ENCODE measurements at places on chromosomes 11 and 22.

GRCh38 chr11:1009991-1010390 is 26.5 kb downstream of the MUC6 start:
- no peak for DNase-seq

DNA sequence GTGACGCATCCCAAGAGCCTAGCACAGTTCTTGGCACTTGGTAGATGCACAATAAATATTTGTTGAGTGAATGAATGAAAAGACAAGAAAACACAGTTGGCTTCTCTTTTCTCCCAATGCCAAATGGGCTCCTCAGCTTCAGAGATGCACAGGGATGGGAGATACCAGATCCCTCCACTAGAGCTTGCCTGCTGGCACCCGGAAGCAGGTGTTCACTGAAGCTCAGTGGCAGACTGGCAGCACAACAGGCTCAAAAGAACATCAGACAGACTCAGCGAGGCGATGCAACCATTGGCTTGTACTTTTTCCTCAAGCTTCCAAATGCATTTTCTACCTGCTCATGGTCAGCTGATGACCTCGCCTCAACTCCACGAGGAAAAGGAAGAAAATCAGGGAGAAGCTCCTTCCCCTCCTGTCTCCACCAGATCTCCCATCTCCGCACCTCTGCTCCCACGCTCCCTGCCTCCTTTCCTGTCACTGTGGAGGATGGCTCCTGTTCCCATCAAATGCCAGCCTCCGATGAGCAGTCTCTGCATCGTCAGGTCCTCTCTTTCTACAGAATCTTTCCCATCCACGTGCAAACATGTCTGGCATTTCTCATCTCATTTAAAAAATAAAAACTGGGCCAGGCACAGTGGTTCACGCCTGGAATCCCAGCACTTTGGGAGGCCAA is 5.8 kb downstream of the RAPSN start:
- DNase-seq = no peak

DNA sequence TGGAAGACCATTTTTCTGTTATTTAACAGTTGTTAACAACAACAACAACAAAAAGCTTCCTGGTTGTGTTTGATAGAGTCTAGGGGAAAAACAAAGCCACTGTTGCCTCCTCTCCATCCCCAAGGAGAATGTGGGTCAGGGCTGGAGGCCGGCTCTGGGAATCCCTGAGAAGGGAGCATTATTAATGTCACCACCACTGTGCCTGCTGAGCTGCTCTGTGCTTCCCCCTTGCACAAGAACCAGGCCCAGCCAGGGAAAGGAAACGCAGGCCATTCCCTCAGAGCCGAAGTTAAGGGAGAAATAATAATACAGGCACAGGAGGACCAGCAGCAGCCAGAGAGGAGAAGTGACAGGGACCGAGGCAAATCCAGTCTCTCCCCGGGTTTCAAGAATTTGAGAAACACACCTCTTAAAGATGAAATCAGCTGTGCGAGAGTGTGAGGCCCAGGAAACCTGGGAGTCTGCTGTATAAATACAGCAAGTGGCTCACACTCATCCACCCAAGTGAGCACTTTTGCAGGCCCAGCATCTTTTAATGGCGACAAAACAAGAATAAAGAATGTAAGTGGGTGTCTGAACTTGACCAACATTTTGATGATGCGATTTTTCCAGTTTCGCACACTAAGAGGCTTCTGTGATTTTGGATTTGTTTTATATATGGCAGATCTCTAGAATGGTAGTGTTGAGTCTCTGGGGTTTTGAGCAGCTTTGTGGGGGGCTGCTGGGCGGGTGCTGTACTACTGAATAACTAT is 539.2 kb downstream of the NTM start:
- no peak for DNase-seq

GRCh38 chr11:1729692-1730011 is 20.7 kb downstream of the IFITM10 start:
- no peak for DNase-seq

DNA sequence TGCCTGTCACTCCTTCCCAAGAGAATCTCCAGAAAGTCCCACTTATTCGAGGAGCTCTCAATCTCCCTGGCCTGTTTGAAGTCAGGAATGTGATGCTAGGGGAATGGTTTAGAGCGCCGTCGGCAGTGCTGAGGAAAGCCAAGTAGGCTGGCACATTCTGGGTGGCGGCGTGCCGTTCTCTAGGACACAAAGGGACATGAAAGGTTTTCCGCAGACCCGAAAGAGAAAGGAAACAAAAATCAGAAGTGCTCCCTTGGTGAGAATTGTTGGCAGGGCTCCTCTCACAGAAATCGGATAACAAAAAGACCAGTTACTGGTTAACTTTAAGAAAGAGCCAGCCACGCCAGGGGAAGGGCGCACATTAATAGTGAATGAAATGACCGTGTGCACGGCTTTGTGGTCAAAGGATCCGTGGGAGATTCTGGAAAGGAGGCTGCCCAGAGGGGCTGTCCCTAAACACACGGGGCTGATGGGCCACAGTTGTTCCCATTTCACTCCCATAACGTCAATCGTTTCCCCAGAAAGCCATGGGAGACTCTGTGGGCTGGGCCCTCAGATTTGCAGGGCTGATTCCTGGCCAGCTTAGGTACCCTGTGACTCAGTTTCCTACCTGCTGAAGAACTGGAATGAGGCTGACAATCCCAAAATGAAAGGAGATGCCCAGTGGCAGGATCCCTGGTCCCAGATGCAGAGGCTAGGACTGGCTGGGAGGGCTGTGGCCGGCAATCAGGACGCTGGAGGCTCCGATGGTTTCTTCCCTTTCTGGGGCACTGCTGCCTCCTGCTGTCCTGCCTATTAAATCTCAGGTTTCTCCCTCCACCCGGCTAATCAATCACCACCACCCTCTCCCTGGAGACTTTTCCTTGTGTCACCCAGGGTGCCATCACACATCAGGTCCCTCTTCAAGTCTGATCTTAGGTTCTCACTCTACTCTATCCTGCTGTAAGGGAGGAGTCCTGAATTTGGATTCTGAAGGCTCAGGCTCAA is 82.3 kb downstream of the RCN1 start:
- peak; percentile 66 for DNase-seq

- DNase-seq = peak; percentile 34
Measured at GRCh38 chr22:32904044-32904443, 102.5 kb downstream of the TIMP3 start.

- no peak for DNase-seq
Measured at GRCh38 chr11:134476435-134477021, 64.5 kb upstream of the B3GAT1 start.

DNA sequence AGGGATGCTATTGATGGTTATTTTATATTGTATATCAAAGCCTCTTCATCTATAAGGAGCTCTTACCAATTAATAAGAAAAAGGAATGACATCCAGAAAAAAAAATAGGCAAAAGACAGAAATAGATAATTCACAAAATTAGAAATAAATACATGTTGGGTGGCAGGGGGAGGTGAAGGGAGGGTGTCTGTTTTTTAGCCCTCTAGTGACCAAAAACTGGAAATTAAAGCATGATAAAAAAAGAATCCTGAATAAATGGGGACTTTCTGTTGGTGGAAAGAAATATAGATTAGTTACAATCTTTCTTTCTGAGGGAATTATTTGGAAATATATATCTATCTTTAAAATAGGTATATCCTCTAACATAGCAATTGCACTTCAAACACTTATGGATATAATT is 42.0 kb upstream of the TTC36 start:
- DNase-seq = no peak

GRCh38 chr11:116507849-116508695 is 264.7 kb downstream of the BUD13 start:
- DNase-seq = no peak

DNA sequence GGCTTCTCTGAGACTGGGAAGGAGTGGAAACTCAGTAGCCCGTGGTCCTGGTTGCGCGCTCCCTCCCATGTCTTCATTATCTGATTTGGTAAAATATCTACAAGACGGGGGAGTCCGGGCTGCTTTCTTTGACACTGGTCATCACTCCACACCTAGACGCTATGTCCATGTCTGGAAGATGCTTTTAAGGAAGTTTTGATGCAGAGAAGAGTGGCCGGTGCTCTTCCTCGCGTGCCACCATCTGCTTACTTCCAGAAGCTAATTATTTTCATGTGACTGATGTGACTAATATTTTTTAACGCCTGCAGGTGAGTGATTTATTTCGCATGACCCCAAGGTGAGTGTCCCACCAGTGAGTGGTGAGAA is 339 bp upstream of the TRIM21 start:
- no peak for DNase-seq

DNA sequence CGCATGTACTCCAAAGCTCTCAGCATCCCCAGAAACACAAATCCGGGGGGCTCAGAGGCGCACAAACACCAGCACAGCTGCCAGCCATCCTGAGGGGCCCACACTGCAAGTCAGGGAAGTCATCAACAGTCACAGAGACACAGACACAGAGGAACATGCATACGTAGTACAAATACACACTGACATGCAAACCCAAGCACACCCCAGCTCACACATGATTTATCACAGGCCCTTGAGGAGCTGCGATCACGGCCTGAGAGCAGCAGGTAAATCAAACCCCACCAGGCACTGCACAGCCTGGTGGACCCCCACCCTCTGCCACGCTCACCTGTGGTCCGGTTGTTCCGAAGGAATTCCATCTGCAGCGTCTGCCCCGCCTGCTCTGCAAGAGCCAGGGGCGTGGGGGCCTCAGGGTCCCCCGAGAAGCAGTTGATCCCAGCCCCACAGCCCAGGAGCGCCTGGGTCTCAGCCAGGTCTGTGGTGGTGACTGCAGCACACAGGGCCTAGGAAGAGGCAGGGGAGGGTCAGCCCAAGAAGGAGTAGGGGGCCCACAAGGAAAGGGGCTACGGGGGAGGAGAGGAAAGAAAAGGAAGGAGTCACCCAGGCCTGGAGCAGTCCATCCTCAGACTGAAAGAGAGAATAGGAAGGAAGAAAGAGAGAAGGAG is 28.5 kb upstream of the PDE2A start:
- DNase-seq = no peak

DNA sequence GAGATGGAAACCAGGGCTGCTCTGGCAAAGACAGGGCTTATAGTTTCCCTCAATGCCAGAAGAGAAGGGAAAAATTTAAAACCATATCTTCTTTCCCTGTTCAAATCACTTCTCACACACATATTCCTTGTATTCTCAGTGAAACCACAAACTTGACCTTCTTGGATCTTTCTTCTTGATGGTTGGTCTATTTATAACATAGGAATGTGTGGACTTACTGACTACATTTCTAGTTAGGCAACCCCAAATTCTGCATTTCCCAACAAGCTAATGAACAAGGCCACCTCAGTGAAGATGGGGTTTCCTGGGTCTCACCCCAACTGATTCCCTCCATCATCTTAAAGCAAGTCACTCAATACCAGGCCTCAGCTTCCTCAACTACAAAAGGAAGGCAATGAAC is 3.8 kb upstream of the QSER1 start:
- peak; percentile 81 for DNase-seq

GRCh38 chr22:24989541-24989951 is 37.0 kb downstream of the KIAA1671 start:
- DNase-seq = no peak

GRCh38 chr22:41367039-41367679 is 14.6 kb upstream of the TEF start:
- DNase-seq = peak; percentile 97

DNA sequence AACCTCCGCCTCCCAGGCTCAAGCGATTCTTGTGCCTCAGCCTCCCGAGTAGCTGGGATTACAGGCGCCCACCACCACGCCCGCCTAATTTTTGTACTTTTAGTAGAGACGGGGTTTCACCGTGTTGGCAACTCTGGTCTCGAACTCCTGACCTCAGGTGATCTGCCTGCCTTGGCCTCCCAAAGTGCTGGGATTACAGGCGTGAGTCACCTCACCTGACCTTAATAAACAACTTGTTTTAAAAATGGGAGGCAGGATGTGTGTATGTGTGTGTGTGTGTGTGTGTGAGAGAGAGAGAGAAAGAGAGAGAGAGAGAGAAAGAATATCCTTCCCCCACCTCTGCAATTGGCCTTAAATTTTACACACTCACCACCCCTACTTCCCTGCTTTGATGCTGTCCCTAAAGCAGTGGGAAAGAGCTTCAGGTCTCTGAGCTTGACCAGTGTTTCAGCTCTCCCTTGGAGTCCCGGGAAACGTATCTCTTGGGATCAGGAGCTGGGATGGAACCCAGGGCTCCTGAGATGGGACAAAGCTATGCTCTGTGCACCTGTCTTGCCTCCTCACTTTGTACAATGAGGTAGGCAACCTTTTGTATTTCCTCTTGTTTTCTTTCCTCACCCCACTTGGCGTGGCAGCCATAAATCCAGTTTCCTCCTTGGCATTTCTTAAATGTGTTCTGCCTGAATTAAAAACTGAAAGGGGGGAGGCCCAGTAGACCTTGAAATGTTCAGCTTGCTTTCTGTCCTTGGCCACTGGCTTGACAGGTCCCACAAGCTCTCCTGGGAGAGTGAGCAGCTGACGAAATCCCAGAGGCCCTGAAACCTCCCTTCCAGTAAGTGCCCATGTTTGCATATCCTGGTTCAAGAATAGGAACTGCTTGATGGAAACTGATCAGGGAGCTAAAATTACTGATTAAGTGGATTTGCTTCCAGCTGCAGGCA is 17.8 kb upstream of the XBP1 start:
- no peak for DNase-seq

DNA sequence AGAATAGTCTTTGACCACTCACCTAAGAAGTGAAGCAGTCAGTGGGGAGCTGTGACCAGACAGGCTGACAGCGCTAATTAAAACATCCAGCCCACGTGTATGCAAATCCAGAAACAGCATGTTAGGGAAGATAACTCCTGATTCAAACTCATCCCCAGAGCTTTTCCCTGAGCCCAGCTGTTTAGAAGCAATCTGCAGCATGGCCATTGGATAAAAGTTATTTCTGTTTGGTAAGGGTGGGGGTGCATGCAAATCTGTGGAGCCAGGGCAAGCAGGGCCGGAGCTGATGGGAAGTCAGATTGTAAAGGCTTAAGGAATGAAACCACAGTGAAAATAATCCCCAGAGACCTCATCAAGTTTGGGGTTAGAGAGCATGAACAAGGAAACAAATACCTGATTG is 247.9 kb upstream of the KIRREL3 start:
- no peak for DNase-seq

GRCh38 chr11:118927554-118928100 is 1.9 kb upstream of the BCL9L start:
- no peak for DNase-seq

DNA sequence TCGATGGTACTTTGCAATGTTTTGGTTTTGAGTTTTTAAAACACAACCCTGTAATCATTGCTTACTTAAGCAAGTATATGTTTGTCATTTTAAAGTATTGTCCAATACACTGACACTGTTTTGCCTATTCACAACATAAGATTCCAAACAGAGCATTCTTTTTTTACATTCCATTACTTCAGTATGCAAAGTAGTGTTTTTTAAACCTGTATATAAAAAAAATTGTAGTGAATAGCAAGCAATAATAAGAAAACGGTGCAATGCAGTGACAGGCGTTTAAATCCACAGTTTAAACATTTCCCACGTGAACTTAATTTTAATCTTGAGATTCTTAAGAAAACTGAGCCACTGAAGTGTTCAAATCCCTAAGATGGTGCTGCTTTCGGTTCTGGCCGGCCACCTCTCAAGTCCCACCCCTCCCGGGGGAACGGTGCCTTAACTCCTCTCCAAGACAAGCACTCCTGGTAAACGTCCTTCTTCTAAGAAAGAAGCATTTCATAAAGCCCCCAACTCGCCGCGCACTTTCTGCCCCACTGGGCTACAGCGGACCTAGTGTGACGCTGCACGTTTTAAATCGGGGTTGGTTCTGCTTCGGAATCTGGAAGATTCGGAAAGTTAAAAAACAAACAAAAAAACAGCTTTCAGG is 2.9 kb downstream of the PGR start:
- peak; percentile 2 for DNase-seq
